Psoas muscle (tissue), 8 donors: ENCODE measurements at places on chromosomes 2 and 18. TPM values are rescaled to one million over a fixed set of nuclear protein-coding genes. Genes with fewer than 3 reads are reported as not detected.

Gene AQP12A
- total RNA-seq: not detected

Gene C1QL2
- total RNA-seq: not detected

Gene SLC9A4
- not detected for total RNA-seq

DNA sequence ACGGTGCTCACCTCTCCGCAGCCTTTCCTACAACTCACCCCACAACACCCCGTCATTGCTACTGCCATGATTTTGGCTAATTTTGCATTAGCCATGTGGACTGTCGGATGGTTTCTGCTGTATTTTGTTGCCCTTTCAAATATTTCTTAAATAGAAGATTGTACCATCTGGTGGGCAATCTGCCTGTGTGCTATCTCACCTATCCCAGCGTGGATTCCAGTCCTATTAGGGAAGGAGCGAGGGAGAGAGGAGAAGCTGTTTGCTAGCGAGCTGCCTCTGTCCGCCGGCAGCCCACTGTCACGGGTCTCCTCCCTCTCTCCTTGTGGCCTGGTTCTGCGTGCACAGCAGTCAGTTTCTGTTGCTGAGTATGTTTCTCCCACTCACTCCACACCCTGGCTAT is 336.2 kb downstream of the TXNL1 start:
- H3K36me3 ChIP-seq: no peaks in the 10 kb centered on the region
- DNase-seq: no peak
- H3K27ac ChIP-seq: no peak overlapping the region

GRCh38 chr2:10303694-10304378 is 1.1 kb downstream of the HPCAL1 start:
- no peaks in the 10 kb centered on the region for H3K27me3 ChIP-seq
- no peaks in the 10 kb centered on the region for H3K36me3 ChIP-seq
- DNase-seq: no peak
- H3K27ac ChIP-seq: no peak overlapping the region
